ENCODE measurements at places on chromosomes 7 and 10.

DNA sequence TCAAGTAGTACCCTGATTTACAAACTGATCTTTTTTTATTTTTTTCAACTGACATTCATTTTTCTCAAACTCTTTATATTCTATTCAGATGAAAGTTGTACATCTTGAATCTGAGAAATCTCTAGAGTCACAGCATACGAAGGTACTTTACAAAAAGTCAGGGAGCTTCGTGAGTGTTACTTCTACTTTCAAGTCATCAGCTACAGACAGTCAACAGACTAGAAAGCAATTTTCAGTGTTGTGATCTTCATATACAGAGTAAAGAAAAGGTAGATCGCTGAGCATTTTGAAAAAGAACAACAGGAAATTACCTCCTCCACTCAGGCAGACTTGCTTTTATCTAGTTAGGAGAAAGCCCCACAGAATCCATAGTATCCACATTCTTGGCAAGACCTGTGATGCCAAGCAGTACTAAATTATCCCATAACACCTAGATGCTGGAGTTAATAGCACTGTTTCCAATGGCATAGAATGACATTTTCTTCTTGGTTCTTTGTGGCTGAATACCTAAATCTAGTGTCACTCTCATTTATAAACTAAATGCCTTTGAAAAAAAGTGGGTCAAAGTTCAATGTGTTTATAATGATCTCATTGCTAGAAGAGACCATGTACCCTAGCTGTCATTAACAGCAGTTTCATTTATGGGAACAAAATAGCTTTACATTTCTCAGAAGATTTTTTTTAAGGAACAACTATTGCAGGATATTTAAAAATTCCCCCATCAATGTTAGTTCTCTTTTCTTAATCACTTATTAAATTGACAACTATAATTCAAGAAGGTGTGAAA, 12.0 kb upstream of the ZNF800 start:
- no peak for DNase-seq

GRCh38 chr10:119238577-119238976, 31.2 kb downstream of the GRK5 start:
- no peak for DNase-seq

GRCh38 chr10:112832361-112832878, 117.6 kb upstream of the TCF7L2 start:
- no peak for DNase-seq

DNA sequence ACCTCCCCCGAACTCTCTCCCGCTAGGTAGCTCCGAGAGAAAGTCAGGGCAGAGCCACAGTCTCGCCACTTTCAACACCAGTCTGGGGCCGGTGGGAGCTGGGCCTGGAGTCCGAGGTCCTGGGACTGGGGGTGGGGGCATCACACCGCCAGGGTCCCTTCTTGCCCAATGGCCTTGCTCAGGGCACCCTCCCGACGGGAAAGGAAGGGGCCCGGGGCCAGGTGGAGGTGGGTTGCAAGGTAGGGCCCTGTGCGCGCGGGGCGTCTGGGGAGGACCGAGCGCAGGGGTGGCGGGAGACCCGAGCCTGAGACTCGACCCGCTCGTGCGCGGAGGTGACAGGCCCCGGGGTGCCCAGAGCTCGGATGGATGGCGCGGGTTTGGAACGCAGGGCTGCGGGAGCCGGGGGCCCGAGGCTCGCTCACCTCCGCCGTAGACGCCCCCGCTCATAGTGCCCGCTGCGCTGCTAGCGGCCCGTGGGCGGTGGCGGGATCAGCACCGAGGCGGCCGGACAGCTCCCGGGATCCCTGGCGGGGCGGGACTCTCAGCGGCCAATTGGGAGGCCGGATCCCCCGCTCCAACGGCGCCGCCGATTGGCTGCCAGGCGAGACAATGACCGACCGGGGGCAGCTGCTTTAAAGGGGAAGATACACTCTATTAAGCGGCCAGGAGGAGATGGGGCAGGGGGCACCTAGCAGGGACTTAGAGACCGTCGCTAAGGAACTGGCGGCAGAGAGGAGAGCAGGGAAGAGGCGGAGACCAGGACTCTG, at the start of gene ACTL6B:
ACTL6B (minus strand) TSS at position 541 of the 767 bp plus-strand sequence; CDS start at position 447, 94 bp downstream.
- DNase-seq, result no peak

DNA sequence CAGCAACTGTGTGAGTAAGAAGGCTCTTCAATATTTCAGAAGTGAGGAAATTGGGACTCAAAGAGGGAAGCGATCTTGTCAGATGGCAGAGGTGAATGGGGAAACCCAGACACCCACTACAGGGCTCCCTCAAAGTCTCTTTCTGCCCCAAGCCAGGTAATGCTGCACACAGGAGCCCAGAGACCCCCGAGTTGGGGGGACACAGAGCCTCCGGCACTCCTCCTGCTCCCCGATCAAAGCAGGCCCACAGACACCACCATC, 139.4 kb downstream of the TNS3 start:
- DNase-seq, result no peak

DNA sequence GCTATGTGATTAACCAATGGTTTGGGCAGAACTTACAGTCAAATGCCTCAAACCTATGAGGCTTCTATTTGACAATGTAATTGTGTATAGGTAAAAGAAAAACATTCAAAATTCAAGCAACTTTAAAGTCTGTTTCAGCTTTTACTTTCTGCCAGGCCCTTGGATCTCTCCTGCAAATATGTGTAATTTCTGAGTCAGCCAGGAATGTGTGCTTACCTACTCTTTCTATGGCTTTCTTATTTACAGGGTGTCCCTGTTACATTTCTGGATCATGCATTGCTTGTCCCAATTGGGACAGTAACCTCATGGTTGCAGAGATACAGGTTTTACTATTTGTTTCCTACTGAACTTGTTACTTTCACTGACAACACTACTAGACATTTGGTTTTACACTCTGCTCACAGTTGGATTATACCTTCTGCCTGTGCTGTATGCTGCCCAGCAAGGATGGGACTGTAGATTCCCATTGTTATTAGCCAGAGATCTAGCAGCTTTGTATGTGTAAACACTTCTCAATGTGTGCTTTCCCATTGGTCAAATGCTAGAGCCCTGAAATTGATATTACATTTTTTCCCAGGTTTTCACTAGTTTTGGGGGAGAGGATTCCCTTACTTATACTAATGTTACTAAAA, 355.3 kb downstream of the ARL4A start:
- no peak for DNase-seq

DNA sequence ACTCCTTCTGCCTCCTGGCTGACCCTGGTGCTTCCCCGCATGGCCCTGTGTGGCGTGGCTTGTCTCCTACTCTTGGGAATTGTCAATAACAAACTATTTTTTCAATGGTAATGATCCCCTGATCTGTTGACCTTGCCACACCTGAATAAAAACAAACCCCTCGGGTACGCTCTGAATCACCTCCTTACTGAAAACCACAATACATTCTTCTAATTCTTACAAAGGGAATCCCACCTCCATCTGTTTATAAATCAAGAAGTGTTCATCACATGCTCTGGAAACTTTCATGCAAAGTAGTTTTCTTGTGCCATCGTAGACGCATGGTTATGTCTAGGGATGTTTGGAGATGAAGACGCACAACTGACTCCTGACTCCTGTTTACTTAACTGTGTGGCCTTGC, 245.8 kb downstream of the FRMD4A start:
- DNase-seq, result no peak

- no peak for DNase-seq
Observed at GRCh38 chr10:131937836-131938235, 37.0 kb downstream of the PPP2R2D start.

DNA sequence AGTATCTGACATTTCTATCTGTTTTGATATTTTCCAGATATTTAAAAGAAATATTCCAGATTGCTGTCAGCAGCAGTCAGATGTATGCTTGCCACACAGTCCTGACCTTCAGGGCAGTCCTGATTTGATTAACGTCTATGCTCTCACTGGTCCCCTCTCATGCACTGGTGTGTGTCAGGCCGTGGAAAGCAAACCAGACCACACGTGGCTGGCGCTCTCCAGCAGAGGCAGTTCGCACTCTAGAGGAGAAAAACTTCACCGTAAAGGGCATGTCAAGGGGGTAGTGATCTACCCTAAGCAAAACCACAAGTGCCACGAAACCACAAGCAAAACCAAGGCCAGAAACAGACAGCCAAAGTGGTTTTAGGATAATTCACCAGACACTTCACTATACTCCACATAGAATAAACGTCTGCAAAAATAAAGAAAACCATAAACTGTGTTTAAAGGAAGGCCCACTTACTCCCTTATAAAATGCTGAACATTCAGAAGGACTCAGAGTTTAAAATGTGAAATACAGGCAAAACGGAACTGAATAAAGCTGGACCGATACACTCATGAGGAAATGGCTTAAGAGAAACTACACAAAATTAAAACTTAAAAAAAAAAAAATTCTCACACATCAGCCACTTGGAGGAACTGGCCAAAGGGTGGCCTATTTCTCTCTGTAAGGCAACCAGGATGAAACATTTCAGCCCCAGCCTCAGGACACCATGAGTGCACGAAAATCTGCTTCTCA, 26.4 kb downstream of the PARP12 start:
- no peak for DNase-seq
